RWPE2 (cell line): ENCODE measurements at places on chromosomes 3 and 15.

GRCh38 chr3:58531555-58531954, 5.4 kb downstream of the ACOX2 start:
- DNase-seq: no peak

- DNase-seq: no peak
These were observed 1.7 kb downstream of the MESP2 start for GRCh38 chr15:89777782-89778380.

GRCh38 chr3:98954791-98955604, 53.5 kb upstream of the DCBLD2 start:
- no peak for DNase-seq

GRCh38 chr15:77671362-77672056, 38.8 kb upstream of the LINGO1 start:
- DNase-seq: no peak

DNA sequence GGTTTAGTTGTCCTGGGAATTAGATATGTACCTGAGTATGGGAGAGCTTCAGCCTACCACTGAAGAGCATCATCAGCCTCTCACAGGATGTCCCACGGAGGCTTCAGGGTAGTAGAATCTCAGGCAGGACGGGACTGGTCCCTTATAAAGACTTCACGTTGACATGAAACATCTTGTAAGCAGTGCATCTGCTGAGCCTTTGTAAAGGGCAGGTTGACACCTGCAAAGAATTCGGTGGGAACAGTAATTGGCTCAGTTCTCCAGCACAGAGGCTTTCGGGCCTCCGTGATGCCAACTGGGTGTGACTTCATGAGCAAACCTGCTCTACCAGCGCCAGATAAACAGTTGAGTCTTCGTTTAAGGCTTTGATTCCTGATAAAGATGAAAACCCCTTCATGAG, 26.9 kb upstream of the AVEN start:
- DNase-seq: no peak
